ENCODE measurements at places on chromosomes 13 and 19.
A peak's percentile ranks its signal among the peaks of the same experiment; 100 is the strongest.

DNA sequence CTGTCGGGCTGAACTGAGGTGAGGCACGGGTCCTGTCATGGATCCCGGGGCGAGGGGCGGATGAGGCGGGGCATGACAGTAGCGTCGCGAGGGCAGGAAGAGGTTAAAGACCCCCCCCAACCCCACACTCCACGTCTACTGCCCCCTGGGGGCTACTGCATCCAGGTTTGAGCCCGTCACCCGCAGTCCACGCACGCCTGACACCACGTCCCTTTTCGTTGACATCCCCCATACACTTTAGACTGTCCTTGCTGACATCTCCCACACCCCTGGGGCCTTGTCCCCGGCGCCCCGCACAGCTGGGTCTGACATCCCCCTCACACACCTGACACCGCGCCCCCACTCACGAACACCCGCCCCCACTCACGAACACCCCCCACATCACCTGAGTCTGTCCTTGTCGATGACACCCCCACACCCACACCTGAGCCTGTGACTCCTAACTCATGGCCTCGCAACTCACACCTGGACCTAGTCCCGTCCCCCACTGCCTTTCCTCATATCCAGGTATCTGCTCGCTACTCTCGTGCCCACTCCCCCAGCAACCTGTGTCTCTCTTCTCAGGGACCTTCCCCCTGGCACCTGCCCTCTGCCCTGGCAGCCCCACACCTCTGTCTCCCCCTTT is 416 bp downstream of the SLC25A42 start:
- no peak for DNase-seq

DNA sequence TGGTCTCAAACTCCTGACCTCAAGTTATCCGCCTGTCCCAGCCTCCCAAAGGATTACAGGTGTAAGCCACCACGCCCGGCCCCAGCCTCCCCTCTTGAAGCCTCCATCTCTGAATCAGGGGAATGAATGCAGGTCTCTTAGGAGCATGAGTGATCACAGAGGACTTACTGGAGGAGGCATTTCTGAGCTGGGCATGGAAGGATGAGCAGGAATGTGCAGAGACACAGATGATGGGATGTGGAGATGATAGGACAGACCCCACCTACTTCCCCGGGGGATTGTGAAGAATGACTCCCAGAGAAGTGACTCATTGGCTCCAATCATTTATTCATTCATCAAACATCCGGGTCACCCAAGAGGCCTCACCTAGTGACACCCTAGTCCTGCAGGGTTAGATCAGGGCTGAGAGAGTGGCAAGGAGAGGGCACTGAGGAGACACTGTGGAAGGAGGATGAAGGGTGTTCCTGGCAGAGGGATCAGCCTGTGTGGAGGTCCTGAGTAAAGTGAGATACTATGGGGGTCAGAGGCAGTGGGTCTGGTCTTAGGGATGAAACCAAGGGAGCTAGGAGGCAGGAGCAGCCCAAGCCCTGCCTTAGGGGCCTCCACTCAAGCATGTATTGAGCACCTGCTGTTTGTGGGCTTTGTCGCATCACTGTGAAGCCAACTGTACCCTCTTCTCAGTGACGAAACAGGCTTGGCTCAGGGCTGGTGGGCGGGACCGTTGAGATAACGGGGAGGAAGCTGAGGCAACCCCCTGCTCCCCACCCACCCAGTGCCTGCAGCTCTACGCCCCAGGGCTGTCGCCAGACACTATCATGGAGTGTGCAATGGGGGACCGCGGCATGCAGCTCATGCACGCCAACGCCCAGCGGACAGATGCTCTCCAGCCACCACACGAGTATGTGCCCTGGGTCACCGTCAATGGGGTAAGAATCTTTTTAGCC is 3.0 kb downstream of the IFI30 start:
- DNase-seq = no peak

DNA sequence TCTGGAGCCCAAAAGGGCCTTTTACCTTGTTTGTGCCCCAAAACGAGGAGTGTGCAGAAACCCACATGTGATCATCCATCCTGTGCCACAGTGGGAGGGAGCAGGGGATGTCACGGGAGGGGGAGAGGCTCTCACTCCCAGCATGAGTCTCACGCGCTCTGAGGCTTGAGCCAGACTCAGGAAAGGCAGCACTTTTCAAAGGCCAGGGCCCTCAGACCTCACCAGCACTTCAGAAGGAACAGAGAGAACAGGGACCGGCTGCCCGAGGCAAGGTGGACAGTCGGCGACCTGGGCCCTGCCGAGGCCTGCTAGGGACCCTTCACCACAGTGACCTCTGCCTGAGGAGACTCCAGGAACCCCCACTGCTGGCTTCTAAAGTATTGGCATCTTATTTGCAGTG is 71.7 kb upstream of the WASF3 start:
- DNase-seq = no peak

- DNase-seq = peak; percentile 8
These were observed 46.4 kb downstream of the N4BP2L1 start for GRCh38 chr13:32381539-32381938.

DNA sequence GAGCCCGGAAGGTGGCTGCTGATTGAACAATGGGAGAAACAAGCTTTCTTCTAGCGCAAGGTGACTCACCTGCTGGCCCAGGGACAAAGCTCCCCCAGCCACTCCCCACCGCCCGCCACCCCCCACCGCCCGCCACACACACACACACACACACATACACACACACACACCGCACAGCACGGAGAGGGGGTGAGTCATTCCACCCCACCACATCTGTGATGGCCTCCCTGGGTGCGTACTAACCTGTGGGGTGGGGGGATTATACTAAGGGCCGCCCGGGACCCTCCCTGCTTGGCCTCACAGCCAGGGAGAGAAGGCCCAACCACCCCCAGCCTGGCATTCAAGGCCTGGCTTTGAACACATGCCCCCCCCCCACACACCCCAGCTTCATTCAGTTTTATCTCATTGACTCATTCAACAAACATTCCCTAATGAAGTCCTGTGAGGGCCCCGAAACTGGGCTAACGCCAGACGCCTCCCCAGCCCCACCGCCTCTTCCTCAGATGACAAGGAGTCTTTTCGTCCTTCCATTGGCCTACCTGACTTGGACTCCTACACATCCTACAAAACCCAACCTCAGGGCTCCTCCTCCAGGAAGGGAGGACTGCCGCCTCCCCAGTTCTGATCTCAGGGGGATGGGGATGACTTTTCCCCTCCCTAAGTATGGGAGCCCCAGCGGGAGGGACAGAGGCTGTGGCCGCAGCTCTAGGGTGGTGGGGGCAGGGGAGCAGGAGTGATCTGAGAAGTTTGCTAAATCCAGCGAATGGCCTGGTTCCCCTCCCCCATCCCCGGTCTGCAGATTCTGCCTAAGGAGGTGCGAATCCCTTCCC is 5.8 kb upstream of the ONECUT3 start:
- DNase-seq = no peak

GRCh38 chr13:43730642-43731041 is 56.1 kb downstream of the ENOX1 start:
- no peak for DNase-seq

GRCh38 chr19:6073858-6074708 is 36.2 kb downstream of the RFX2 start:
- DNase-seq = no peak

GRCh38 chr19:58558623-58559274 is 338 bp upstream of the UBE2M start:
- peak; percentile 94 for DNase-seq

DNA sequence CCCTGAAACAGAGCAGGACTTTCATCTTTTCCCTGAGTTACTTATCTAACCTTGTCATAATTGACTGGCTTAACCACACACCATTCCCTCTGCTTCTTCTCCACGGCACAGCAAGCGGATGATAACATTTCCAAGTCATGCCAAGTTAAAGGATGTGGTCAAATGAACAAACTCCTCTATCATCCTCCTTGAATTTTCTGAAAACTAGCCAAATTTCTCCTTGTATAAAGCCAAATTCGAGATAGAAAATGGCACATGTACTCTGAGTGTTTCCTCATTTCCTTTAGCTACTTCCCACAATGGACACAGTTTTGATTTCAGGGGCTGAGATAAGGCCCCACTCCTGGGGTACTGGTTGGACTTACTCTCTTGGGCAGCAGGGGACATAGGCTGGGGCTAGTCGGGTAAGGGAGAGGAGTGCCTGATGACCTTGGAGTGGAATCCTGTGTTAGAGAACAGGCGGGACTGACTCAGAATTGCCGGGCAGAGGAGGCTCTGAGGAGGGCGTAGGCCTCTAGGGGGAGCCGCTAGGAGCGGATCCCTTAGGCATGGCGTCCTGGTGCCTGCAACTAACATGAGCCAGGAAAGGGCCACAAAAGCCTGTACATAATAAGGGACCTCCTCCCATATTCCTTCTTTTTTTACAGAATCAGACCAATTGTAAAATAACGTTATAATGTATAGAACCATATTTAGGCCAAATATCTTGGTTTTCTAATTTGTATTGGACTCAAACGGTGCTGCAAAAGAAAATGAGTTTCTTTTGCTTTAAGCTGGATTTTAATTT is 20.3 kb upstream of the TMTC4 start:
- DNase-seq = peak; percentile 52

- DNase-seq = no peak
These were observed 30.2 kb downstream of the NLRP4 start for GRCh38 chr19:55866521-55866920.

DNA sequence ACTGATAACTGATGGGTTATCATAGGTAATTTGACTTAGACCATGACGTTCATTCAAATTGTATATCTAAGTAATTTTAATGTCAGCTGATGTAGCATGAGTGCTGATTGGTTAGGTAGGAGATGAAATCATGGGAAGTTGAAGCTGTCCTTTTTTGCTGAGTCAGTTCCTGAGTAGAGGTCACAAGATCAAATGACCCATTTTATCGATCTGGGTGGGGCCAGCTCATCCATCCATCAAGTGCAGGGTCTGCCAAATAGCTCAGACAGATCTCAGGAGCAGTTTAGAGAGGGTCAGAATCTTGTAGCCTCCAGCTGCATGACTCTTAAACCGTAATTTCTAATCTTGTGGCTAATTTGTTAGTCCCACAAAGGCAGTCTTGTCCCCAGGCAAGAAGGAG is 35.3 kb upstream of the CD177 start:
- DNase-seq = no peak

- no peak for DNase-seq
These were observed 49.7 kb downstream of the KLF12 start for GRCh38 chr13:74084375-74084935.

DNA sequence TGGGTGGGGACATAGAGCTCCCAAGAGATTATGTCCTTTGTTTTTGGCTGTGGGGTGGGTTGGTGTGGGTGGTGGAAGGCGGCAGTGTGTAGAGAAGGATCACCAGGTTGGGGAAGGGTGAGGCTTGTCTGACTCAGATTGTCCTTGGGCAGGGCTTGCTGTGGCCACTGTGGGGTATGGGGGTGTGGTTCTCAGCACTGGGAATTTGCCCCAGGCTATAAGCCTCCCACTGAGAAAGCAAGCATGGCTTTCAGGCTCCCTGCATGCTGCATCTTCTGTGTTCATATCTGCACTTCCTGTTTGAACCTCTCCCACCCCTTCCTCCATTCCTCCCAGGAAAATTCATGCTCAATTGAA is 34.9 kb downstream of the DNAJC15 start:
- peak; percentile 24 for DNase-seq

- DNase-seq = peak; percentile 86
These were observed 13.3 kb upstream of the MISP start for GRCh38 chr19:737591-738093.

DNA sequence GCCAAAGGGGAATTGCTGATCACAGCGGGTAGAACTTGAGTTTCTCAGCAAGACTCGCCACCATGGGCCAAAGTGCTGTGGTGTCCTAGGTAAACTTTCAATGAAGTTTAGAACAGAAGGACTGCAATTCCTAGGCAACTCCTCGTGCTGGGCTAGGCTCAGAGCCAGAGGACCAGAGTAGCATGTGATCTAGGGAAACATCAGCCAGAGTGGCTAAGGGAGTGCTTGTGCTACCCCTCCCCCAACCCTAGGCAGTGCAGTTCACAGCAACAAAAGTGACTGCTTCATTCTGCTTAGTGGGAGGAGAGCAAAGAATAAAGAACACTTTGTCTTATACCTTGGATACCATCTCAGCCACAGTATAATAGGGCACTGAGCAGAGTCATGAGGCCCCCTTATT is 1658.6 kb upstream of the MIR17HG start:
- no peak for DNase-seq
